ENCODE measurements at places on chromosomes 1 and 21.
A peak's percentile ranks its signal among the peaks of the same experiment; 100 is the strongest.

- no peak for DNase-seq
These were observed 12.3 kb downstream of the TNFRSF1B start for GRCh38 chr1:12179111-12179519.

DNA sequence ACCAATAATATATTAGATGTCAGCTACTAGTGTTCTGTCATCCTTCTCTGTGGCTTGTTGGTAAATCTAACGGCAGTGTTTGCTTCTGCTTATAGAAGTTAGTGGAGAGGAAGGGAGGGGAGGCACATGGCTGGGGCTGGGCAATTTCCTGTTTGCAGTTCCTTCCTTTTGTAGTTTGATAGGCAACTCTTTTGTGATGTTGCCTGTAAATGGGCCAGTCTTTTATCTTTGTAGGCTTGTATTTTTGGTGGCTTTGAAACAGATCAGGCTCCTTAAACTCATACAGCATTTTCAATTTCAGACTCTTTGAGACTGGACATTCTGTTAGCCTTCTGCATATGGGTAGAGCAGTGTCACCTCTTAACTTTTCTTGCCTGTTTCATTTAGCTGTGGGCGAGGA, 48.1 kb downstream of the CDC14A start:
- peak; percentile 90 for DNase-seq

- DNase-seq = no peak
These were observed 14.8 kb upstream of the FAM163A start for GRCh38 chr1:179728271-179728670.

GRCh38 chr1:165843304-165843703, 15.9 kb downstream of the UCK2 start:
- DNase-seq = no peak

DNA sequence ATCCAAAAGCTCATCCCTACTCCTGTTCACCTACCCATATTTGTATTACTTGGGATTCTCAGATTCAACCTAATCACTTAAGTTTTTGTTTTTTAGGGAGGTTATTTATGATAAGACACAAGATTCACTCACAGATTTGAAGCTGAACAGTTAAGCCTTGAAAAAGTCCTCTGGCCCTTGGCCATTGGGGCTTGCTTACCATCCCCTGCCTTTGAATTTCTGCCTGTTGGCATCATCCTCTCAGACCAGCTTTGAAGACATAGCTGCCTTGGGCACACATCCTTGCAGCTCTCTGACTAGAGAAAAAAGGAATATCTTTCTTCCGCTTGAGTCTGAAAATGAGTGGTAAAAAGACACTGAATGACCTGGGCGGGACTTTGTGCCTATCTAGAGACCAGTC, 41.8 kb upstream of the RALGPS2 start:
- DNase-seq = no peak

DNA sequence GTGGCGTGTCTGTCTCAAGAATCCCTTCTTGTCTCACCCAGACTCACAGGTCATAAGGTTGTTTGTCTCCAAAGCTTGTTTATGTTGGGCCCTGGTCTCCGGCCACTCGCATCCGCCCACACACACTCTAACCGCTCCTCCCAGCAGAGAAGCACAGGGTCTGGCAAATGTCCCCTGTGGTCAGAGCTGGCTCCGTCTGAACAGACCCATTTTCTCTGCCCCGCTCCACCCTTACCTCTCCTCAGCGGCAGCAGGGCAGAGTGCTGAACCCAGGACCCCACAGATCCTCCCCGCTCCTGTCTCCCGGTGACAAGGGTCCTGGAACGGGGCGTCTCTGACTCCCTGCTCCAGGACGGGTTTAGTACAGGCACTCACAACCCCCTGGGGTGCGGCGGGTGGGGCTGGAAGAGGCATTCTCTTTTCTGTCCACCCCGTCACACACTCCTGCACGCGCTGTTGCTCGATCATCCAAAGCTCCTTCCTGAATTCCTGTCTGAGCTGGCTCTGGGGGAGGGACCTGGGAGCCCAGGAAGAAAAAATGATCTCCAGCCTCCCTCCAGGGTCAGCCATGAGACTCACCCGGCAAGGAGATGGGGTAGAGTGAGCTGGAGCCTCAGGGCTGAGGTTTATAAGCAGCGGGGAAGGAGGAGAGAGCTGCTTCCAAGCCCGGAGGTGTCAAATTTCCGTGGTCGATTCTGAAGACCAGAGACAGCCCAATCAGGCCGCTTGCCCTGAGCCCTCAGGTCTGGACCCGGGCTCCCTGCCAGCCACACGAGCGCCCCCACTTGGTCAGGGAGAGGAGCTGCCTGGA, at the start of gene S100A13:
Gene S100A13, minus strand, starts transcription at position 602 of the 811 bp plus-strand sequence. CDS start 1,033 bp downstream, outside the sequence.
- DNase-seq = peak; percentile 91

- no peak for DNase-seq
These were observed 1.5 kb upstream of the MXRA8 start for GRCh38 chr1:1359664-1360468.

DNA sequence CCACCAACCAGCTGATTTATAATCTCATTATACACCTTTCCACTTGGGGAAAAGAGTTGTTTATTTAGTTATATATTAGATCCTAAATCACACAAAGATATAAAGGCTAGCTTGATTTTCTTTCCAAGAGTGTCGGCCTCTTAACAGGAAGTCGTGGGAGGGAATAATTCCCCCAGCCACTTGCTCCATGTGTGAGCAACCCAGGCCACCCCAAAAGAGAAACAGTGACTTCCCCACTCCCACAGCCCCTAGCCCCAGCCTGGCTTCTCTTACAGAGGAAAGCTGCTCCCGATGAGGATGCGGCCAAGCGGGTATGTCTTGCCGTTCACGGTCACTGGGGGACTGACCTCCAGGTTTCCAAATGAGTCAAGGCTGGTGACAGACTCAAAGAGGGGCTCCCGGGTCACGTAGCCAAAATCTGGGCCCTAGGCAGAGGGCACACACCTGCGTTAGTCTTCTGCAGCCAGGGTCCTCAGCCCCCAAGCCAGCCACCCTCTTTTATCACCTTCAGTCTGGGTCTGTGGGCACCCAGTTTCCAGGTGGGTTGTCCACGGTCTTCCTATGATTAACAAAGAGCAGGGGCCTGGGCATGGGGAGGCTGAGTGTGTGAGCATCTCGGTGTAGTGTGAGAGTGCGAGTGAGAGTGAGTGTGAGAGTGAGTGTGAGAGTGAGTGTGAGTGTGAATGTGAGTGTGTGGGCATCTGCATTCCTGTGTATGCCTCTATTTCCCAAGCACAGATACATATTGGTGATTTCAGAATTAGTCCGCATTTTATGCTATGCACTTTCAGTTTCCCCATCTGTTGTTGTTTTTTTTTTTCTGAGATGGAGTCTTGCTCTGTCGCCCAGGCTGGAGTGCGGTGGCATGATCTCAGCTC, 25.4 kb upstream of the SDHB start:
- DNase-seq = no peak

- DNase-seq = no peak
These were observed 1.6 kb upstream of the KDM4A start for GRCh38 chr1:43648221-43648847.

DNA sequence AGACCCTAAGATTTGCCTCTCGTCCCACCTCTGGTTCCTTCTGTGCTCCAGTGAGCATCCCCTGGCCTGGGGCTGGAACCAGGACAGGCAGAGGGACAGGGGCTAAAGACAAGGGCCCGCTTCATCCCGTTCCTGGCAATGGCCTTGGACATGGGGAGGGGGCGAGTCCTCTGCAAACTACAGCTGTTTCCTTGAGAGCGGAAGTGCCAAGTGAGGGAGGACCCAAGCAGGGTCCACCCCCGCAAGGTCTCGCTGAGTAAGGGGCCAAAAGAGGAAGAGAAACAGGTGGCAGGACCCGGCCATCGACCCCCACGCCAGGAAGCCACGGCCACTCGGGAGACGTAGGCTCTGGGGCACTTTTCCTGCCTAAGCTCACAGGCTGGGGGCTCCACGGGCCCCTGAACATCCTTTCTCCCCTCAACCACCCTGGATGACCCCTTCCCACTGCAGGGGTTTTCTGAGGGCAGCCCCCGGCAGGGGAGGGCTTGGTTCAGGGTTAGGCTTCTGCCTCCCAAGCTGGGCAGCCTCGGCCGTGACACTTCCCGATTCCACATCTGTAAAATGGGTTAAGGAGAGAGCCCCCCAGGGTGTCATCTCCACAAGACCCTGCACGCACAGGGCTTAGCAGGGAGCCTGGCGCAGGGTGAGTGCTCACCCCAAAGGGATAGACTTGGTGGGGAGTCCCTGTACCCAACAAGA, 17.9 kb upstream of the PLEKHG5 start:
- DNase-seq = peak; percentile 64

- no peak for DNase-seq
These were observed 542.8 kb downstream of the PTPRU start for GRCh38 chr1:29779146-29779545.

- no peak for DNase-seq
These were observed 60.5 kb upstream of the CSF1 start for GRCh38 chr1:109850194-109850593.
